Adipose tissue (tissue), 3 donors: ENCODE measurements at places on chromosomes 6 and 20. TPM values are rescaled to one million over a fixed set of nuclear protein-coding genes. Genes with fewer than 3 reads are reported as not detected.

Gene MOCS3
- polyA plus RNA-seq = 1.7 TPM

Gene CGA
- polyA plus RNA-seq = not detected

Gene SLC24A3
- polyA plus RNA-seq = 0.86 TPM

Gene SRMS
- polyA plus RNA-seq = not detected

Gene BNIP5
- 0.51 TPM for polyA plus RNA-seq

Gene SLC29A1
- 57.6 TPM for polyA plus RNA-seq

Gene HSF2
- 8.4 TPM for polyA plus RNA-seq

Gene NKX2-2
- 3.9 TPM for polyA plus RNA-seq

Gene RBL1
- polyA plus RNA-seq = 1.3 TPM

Gene TFAP2A
- polyA plus RNA-seq = 0.12 TPM

Gene BEND3
- polyA plus RNA-seq = 0.98 TPM

Gene SLC22A23
- 7.2 TPM for polyA plus RNA-seq

Gene MPIG6B
- not detected for polyA plus RNA-seq

Gene SHLD1
- 3.6 TPM for polyA plus RNA-seq

Gene KHDC1L
- polyA plus RNA-seq = not detected

Gene SLC25A27
- 8.2 TPM for polyA plus RNA-seq

Gene ZSCAN23
- not detected for polyA plus RNA-seq

Gene AIF1
- 7.9 TPM for polyA plus RNA-seq

Gene ESR1
- 0.16 TPM for polyA plus RNA-seq

Gene DLL1
- polyA plus RNA-seq = 7.0 TPM

Gene DNAJC5
- polyA plus RNA-seq = 21.1 TPM

Gene RRAGD
- polyA plus RNA-seq = 12.3 TPM

Gene KCNQ2
- 1.6 TPM for polyA plus RNA-seq
